ENCODE measurements at places on chromosomes 11 and 22.

DNA sequence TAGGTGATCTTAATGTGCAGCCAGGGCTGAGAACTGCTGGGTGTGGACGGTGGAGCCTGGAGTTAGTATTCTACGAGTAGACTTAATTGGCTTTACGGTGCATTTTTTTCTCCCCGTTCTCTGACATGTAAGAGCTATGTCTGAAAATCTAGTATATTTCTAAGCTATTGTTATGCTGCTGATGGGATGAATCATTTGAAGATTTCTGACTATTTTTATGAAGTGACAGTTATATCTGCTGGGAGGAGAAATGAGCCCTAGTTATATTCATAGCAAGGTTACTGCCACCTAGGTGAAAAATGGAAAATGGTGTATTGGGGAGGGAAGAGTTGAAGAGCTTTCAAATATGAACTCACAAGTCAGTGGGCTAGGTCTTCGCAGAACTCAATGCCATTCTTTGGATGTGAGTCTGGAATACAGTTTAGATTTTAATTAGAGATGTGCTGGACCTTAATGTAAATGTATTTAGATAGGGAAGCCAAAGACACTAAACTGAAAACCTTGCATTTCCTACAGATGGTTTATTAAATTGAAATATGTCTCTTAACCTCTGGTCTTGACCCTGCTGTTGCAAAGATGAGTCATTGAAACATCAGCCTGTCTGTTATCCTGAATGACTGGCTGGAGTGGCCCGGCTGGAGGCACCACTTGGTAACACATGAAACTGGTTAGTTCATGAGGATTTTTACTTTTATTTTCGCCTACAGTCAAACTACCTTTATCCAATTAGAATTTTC is 293.7 kb downstream of the DDX10 start:
- DNase-seq, result no peak

- DNase-seq, result no peak
Observed at GRCh38 chr11:117569911-117570310, 227.1 kb downstream of the DSCAML1 start.

DNA sequence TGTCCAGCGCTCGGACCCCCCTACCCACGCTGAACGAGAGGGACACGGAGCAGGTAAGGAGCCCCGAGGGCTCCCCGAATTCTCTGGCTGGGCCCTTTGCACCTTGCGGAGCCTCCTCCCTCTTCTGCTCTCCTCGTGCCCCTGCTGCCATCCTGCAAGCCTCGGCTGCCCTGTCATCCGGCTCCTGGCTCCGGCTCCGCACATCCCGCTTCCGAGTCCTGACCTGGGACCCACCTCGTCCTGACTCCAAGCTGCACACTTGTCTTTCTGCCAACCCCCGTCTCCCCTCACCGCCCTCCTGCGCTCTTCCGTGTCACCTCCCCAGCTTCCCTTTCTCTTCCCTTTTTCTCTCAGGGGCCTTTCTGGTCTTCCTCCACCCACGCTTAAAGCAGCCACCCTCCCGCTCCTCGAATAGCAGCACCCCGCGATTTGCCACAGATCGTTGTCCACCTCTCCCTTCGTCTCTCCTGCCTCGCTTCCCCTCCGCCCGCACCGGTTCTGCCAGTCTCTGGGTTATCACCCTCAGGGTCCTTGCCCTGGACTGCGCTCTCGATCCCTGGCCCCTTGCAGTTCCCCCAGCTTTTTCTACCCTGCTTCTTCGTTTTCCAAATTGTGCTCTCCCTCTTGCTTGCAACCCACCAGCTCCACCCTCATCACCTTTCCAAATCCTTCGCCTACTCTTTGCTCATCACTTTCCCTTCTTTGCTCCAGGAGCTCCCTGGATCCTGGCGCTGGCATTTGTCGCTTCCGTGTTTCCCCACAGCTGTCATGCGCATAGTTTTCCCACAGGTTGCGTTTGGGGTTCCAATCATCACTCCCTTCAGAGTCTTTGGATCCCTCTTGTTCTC is 822 bp downstream of the MARK2 start:
- no peak for DNase-seq

DNA sequence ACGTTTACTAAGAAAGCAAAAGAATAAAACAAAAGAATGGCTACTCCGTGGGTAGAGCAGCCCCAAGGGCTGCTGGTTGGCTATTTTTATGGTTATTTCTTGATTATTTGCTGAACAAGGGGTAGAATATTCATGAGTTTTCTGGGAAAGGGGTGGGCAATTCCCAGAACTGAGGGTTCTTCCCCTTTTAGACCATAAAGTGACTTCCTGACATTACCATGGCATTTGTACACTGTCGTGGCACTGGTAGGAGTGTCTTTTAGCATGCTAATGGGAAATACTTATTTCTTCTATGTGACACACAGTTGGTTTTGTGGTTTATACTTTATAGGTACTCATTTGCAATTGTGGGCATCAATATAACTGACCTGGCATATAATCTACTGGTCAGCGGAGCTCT is 56.3 kb downstream of the SLN start:
- no peak for DNase-seq

DNA sequence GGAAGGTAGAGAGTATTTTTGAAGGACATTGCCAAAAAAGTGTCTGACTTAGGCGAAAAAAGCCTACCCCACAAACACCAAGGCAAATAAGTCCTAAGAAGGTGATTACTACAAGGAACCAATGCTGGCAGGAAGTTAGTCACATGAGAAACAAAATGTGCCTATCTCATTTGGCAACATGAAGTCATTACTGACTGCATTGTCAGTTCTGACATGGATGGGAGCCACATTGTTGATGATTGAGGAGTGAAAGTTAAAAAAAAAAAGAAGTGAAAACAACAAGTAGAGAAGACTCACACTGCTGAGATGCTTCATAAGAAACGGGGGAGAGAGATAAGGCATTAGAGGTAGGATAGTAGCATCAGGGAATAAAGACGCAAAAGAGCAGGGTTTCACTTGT is 141.5 kb upstream of the FAT3 start:
- no peak for DNase-seq

DNA sequence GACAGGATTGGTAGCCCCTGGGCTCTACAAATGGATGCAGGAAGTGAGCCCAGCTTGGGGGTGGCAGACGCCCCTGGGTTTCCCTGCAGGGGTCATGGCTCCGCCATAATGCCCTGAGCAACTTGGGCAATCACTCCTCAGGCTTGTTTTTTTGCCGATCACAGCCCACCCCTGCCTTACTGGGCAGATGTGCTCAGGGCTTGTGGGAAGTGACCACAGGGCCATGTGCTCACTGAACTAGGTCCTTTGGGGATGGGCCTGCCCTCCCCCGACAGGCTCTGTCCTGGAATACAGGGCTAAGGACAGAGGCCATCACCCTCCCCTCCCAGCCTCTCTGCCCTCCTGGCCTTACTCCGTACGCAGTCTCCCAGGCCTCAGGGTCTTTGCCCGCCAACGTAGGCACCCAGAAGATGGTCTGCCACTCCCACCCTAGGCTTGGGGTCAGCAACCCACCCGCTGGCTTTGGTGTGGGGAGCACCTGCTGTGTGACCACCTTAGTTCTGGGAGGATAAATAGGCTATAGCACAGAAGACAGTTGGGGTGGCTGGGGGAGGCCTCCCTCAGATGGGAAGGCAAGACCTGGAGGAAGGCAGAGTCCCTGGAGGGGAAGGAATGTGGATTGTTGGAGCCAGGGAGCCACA is 3.8 kb downstream of the RPLP2 start:
- no peak for DNase-seq

DNA sequence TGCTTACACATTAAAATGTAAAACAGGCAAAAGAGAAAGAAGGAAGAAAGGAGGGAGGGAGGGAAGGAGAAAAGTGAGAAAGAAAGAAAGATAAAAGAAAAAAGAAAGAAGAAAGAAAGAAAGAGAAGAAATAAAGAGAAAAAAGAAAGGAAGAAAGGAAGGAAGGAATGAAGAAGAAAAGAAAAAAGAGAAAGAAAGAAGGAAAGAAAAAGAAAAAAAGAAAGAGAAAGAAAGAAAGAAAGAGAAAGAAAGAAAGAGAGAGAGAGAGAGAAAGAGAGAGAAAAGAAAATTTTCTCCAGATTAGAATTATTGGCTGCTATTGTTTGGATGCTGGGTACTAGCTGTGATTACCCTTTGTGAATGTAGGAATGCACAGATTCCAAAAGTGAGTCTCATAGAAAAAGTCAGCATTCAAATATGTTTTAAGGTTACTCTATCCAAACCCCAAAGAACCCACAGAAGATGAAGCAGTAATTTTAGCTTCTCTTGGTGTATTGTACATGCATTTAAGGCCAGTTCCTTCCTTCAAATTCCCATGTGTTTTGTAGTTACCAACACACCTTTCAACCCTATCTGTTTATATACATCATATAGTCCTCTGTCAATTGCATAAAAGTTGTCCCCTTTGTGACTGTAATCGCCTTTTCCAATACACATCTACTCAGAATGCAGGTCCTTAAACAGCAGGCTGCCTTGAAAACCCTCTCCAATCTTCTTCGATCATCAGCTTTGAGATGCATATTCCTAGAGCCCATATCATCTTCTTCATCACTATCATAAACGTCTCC is 789 bp upstream of the FAM111A start:
- DNase-seq, result no peak

DNA sequence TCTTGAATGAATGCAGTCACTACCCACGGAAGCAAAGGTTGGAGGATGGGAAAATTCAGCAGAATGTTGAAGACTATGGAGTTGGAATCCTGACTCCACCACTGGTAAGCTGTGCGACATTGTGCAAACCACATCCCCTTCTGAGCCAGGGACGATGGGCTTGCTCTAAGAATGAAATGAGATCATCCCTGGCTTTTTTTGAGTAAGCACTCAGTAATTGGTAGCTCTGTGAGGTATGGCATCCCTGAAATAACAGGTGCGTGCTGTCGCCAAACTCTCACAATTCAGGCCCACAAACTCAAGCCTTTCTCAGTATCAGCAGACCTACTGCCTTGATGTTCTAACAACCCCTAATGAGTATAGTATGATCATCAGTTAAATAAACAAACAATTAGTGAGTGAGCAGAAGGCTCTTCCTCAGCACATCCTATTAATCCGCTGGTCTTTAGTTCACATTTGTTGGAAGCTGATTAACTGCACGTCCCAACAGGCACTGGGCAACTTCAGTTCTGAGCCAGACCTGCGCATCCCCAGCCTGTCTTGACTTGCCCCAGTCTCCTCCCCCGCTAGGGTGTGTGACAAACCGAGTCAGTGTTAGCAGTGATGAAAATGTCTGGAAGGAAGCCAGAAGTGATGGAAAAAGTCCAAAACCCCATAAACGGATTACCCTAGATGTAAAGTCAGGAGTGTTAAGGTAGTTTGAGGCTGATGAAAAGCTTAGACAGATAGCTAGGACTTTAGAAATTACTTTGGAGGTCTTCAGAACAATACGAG is 235.5 kb downstream of the GRIK4 start:
- DNase-seq, result no peak

DNA sequence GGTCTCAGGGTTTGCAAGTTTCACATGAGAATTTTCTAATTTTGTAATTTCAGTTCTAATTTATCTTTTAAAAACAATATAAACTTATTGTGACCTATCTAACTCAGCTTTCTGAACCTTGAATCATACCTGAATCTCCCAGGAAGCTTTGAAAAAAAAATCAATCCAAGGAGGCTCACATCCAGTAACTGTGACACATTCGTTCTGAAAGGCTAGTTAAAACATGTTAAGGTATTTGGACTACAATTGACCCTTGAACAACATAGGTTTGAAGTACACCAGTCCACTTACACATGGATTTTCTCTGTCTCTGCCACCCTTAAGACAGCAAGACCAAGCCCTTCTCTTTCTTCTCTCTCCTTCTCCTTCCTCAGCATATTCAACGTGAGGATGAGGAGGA is 40.0 kb downstream of the DDI1 start:
- DNase-seq, result no peak

DNA sequence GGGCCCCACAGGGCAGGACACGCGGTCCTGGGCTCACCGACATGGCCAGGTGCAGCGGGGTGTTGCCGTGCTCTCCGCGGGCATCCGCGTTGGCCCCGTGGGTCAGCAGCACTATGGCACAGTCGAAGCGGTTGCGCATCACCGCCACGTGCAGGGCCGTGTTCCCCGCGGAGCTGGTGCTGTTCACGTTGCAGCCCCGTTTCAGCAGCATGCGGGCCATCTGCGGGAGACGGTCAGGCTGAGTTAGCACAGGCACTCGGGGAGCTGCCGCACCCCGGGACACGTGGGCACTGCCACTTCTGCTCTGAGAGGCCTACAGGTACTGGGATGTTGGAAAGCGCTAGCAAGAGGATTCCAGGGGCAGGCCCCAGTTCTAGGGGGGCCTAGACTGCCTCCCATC is 22.3 kb upstream of the BAIAP2L2 start:
- no peak for DNase-seq

GRCh38 chr11:8273287-8273686 is 9.6 kb upstream of the LMO1 start:
- no peak for DNase-seq

DNA sequence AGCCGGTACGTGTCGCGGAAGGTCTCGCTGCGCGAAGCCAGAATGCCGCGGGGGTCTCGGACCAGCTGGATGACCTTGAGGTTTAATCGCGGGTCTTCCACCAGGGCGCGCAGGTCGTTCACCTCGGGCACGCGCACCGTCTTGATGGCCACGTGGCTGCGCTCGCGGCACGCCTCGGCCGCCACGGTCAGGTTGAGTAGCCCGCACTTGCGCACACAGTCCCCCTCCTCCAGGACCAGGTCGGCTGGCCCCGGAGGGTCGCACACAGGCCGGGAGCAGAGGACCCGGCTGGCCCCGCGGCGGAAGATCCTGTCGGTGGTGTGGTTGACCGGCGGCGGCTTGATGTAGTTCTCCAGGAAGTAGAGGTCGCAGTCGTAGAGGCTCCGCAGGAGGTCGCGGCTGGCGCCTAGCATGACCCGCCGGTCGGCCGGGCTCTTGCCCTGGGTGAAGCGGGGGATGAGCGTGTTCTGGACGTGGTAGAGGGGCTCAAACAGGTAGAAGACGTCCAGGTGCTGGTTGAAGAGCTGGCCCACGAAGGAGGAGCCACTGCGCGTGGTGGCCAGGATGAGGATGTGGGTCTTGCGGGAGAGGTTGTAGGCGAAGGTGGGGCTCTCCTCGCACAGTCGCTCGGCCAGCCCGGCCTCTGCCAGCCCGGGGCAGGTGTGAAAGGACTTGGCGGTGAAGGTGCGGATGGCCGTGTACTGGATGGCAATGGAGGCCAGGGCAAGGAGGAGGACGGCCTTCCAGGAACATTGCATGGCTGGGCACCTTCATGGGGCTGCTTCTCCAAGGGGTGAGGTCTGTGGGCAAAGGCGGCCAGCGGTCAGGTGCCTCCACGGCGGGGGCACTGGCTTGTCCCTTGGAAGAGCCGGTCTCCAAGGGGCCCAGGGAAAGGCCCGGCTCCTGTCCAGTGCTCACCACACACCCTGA is 15.0 kb downstream of the CHST1 start:
- DNase-seq, result no peak

- DNase-seq, result no peak
Observed at GRCh38 chr11:44986315-44986714, 35.6 kb upstream of the TP53I11 start.

All from Caco-2 (cell line).